ENCODE measurements at places on chromosomes 16 and 17. TPM values are rescaled to one million over a fixed set of nuclear protein-coding genes. Genes with fewer than 3 reads are reported as not detected.

- DNase-seq = no peak
- no peak overlapping the region for H3K4me3 ChIP-seq
- peaks cover 6% of the 10 kb centered on the region for H3K4me1 ChIP-seq
- H3K27me3 ChIP-seq = no peaks in the 10 kb centered on the region
- H3K36me3 ChIP-seq = no peaks in the 10 kb centered on the region
- H3K27ac ChIP-seq = peak overlapping the region; percentile 21
Observed at GRCh38 chr16:88504489-88505404, 51.7 kb downstream of the ZFPM1 start.

DNA sequence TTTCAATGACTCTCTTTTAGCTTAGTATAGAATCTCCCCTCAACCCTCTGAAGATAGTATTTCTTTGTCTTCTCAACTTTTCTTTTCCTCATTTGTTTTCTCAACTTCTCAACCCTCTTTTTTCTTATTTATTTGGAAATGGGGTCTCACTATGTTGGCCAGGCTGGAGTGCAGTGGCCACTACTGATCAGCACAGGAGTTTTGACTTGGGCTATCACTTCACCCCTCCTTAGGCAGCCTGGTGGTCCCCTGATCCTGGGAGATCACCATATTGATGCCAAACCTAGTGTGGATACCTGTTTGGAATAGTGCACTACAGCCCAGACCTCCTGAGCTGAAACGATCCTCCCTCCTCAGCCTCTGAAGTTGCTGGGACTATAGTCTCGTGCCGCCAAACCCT, 79.8 kb downstream of the PITPNC1 start:
- no peak overlapping the region for H3K4me3 ChIP-seq
- H3K27me3 ChIP-seq = no peaks in the 10 kb centered on the region

DNA sequence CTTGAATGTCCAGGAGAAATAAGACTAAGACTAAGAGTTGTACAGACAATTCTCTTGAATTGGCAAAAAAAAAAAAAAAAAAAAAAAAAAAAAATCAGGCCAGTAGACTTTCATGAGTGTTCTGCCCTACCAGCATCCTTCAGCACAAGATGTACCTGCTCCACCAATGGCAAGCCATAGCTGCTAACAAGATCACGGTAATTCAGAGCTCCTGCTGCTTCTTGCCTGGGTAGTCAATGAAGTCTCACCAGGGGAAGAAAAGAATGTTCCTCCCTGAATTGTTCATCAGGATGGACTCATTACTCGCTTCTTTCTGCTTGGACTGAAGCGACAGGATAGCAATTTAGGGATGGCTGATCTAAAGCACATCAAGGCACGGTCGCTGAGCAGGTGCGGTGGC, 31.1 kb upstream of the APOH start:
- no peak overlapping the region for H3K4me3 ChIP-seq
- no peak for DNase-seq
- no peak overlapping the region for H3K27ac ChIP-seq
- H3K4me1 ChIP-seq = no peaks in the 10 kb centered on the region
- no peaks in the 10 kb centered on the region for H3K27me3 ChIP-seq

- H3K4me3 ChIP-seq = no peak overlapping the region
- H3K27ac ChIP-seq = no peak overlapping the region
- no peaks in the 10 kb centered on the region for H3K36me3 ChIP-seq
- DNase-seq = no peak
Observed at GRCh38 chr17:28712032-28712704, 480 bp upstream of the PROCA1 start.

DNA sequence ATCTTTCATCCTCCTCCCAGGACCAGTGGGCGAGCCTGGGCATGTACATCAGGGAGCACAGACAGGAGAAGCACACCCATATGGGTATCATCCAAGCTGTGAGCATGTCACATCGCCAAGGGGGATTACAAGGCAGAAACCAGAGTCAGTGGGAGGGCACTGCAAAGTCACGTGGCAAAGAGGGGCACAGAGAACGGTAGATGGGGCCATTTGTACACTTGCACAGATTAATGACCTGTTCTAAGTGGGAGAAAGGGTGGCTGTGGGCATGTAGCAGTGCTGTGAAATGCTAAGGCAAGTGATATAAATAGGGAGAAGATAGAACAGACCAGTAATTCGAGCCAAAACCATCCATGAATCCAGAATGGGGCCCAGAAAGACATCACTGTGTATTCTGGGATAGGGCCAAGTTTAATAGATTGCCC, 265.0 kb downstream of the CPPED1 start:
- H3K4me1 ChIP-seq = no peaks in the 10 kb centered on the region
- DNase-seq = no peak
- H3K27me3 ChIP-seq = 0 out of 2 replicates have a peak, but pooled peaks cover 4% of the 10 kb centered on the region
- no peak overlapping the region for H3K4me3 ChIP-seq

DNA sequence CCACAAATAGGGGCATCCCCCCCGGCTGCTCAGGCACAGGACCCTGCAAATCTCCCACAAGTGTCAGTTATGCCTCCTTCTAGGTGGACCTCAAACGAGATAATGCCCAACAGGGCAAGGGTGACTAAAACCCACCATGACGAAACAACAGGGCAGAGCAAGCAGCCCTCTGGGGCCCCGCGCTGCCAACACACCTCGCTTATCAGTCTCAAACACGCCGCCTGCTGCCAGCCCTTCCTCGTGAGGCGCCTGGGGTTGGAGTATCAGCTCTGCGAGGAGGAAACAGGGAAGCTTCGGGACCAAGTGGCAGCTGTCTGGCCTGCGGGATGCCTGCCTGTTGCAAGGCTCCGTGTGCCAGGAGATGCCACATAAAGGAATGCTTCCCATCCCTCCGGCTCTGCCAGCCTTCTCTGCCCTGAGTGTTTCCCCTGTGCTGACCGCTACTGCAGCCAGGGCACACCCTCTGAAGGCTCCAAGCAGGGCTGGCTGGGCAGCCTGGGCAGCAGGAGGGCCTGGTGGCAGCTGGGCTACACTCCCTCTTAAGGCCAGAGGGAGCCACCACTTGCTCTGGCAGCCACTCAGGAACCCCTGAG, 2.5 kb downstream of the SMIM5 start:
- no peaks in the 10 kb centered on the region for H3K27me3 ChIP-seq
- DNase-seq = no peak
- H3K4me3 ChIP-seq = no peak overlapping the region
- H3K4me1 ChIP-seq = peaks cover 39% of the 10 kb centered on the region
- H3K27ac ChIP-seq = no peak overlapping the region

DNA sequence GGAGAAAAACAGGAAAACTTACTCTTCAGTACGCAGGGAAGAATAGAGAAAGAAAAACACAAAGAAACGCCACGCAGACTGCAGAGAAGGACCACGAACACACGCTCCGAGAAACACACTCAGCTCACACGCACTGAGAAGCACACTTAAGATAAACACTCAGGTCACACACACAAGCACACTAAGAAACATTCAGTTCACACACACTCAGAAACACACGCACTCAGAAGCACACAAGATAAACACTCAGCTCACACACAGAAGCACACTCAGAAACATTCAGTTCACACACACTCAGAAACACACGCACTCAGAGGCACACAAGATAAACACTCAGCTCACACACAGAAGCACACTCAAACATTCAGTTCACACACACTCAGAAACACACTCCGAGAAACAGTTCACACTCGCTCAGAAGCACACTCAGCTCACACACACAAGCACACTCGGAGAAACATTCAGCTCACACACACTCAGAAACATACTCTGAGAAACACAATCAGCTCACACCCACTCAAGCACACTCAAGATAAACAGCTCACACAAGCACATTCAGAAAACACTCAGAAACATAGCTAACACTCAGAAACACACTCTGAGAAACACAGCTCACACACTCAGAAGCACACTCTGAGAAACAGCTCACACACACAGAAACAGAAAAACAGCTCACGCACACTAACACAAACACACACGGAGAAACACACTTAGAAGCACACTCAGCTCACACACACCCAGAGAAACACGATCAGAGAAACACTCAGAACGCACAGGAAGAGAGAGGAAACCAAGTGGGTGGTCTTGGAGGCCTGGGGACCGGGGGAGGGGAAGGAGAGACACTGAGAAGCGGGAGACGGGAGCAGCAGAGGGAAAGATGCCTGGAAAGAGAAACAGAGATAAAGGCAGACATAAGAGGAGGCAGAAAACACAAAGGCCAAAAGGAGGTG, 908 bp downstream of the TMEM98 start:
- H3K36me3 ChIP-seq = no peaks in the 10 kb centered on the region
- H3K27ac ChIP-seq = no peak overlapping the region
- no peaks in the 10 kb centered on the region for H3K27me3 ChIP-seq
- DNase-seq = no peak

- H3K4me1 ChIP-seq = no peaks in the 10 kb centered on the region
- H3K4me3 ChIP-seq = no peak overlapping the region
- no peak overlapping the region for H3K27ac ChIP-seq
- DNase-seq = no peak
- H3K27me3 ChIP-seq = no peaks in the 10 kb centered on the region
- peaks cover 73% of the 10 kb centered on the region for H3K36me3 ChIP-seq
Observed at GRCh38 chr16:85665373-85665740, 23.4 kb downstream of the GINS2 start.

- no peak for DNase-seq
- no peak overlapping the region for H3K27ac ChIP-seq
- H3K4me3 ChIP-seq = no peak overlapping the region
- H3K27me3 ChIP-seq = no peaks in the 10 kb centered on the region
- H3K36me3 ChIP-seq = no peaks in the 10 kb centered on the region
Observed at GRCh38 chr16:51225878-51226277, 74.8 kb upstream of the SALL1 start.

- no peaks in the 10 kb centered on the region for H3K4me1 ChIP-seq
- H3K27me3 ChIP-seq = no peaks in the 10 kb centered on the region
- H3K4me3 ChIP-seq = no peak overlapping the region
- no peaks in the 10 kb centered on the region for H3K36me3 ChIP-seq
Observed at GRCh38 chr16:23124315-23124714, 24.9 kb downstream of the USP31 start.

- H3K4me1 ChIP-seq = peaks cover 18% of the 10 kb centered on the region
- no peak overlapping the region for H3K4me3 ChIP-seq
- no peak overlapping the region for H3K27ac ChIP-seq
- H3K27me3 ChIP-seq = peaks cover 4% of the 10 kb centered on the region
- no peaks in the 10 kb centered on the region for H3K36me3 ChIP-seq
- no peak for DNase-seq
Observed at GRCh38 chr17:79902146-79902791, 63.0 kb upstream of the CBX4 start.

DNA sequence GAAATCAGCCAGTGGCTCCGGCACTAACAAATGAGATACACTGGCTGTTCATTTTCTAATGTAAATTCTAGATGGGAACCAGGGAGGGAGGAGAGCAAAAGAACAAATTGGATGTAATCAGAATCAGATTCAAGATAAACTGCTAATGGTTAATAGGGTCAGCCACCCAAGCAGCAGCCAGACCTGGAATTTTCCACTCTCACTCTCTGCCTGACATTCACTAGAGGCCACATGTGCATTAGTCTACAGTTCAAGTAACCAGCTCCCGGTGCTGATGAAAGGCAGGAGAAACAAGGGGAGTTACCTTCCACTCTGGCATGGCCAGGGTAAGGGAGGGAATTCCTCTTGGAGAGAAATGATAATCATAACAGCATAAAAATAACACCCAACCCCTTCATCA, 597.7 kb downstream of the TOX3 start:
- H3K4me3 ChIP-seq = no peak overlapping the region
- no peaks in the 10 kb centered on the region for H3K4me1 ChIP-seq
- no peaks in the 10 kb centered on the region for H3K36me3 ChIP-seq
- no peak for DNase-seq

GRCh38 chr17:27390540-27390939, 65.7 kb upstream of the KSR1 start:
- H3K27me3 ChIP-seq = no peaks in the 10 kb centered on the region
- H3K27ac ChIP-seq = no peak overlapping the region
- no peak for DNase-seq
- H3K36me3 ChIP-seq = no peaks in the 10 kb centered on the region

GRCh38 chr17:39636587-39636926, 387 bp upstream of the STARD3 start:
- no peak for DNase-seq
- peaks cover 49% of the 10 kb centered on the region for H3K4me1 ChIP-seq
- H3K36me3 ChIP-seq = no peaks in the 10 kb centered on the region
- peak overlapping the region; percentile 99 for H3K4me3 ChIP-seq
- peak overlapping the region; percentile 72 for H3K27ac ChIP-seq

- no peak overlapping the region for H3K27ac ChIP-seq
- DNase-seq = peak; percentile 57
- no peak overlapping the region for H3K4me3 ChIP-seq
- peaks cover 14% of the 10 kb centered on the region for H3K4me1 ChIP-seq
Observed at GRCh38 chr17:79011451-79012147, 2.0 kb upstream of the CANT1 start.

DNA sequence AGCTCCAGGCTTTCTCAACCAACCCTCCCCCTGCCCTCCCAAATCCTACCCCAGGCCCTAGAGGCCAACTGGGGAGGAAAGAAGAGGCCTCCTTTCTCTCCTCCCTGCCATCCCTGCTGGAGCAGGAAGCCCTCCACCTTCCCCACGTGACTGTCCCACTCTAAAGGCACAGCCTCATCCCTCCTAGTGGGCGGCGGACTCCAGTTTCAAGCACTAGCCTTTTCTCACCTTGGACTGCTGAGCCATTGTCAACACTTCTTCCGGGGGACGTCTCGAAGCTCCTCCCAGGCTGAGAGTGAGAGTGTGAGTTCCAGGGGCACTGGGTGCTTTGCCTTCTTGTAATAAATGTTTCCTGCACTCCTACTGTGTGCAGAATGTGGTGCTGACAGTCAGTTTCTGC, 21.4 kb upstream of the IRX6 start:
- no peak overlapping the region for H3K27ac ChIP-seq
- no peak overlapping the region for H3K4me3 ChIP-seq
- no peaks in the 10 kb centered on the region for H3K36me3 ChIP-seq
- peaks cover 78% of the 10 kb centered on the region for H3K27me3 ChIP-seq

GRCh38 chr16:11669380-11670146, 1.3 kb downstream of the SNN start:
- H3K4me3 ChIP-seq = peak overlapping the region; percentile 66

Gene USH1G
- total RNA-seq = 3.1 TPM

Gene PRKCA
- 18.8 TPM for total RNA-seq

Gene MYH10
- 39.2 TPM for total RNA-seq

Gene HAS3
- total RNA-seq = 140 TPM

Gene SLC16A6
- total RNA-seq = 4.8 TPM

Gene GRIN2C
- 2.2 TPM for total RNA-seq

Gene TMEM132E
- not detected for total RNA-seq

Gene TBX6
- 1.4 TPM for total RNA-seq

Gene TBC1D3K
- not detected for total RNA-seq

Gene SPIRE2
- 21.2 TPM for total RNA-seq

Gene CBX4
- 60.9 TPM for total RNA-seq

Gene ARL5C
- total RNA-seq = not detected

Gene BRICD5
- 9.8 TPM for total RNA-seq
